Heart left ventricle (tissue), 16 donors: ENCODE measurements at places on chromosomes 2 and 18. TPM values are rescaled to one million over a fixed set of nuclear protein-coding genes. Genes with fewer than 3 reads are reported as not detected.

DNA sequence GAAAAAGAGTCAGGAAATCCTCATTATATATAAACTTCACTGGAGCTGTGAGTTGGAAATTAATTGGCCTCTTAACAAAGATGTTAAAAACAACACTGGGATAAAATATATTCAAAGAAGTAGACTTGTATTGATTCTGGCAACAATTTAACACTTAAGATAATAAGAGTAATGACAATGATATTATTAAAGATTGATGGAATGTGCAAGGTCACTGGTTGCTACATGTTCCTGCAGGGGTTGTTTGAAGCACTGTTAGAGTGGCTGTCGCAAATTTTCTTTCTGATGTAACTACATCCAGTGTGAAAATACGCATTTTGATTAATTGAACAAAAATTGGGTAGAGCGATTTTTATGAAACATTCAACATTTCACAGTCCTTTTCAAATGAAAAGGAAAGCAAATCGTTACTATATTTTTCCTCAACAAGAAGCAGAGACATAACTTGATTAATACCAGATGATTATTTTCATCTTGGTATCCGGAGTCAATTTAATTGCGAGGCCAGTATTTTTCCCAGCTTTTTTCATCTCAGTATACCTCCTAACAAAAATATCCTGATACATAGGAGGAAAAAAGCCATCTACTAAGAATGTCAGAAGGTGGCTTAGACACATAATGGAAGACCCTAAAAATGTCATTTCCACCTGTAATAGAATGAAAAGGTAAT is 6.1 kb downstream of the PTGR3 start:
- no peak for DNase-seq

GRCh38 chr18:64893349-64893748 is 744.5 kb upstream of the LINC00305 start:
- no peak for DNase-seq

GRCh38 chr2:128778843-128779242 is 460.2 kb upstream of the HS6ST1 start:
- DNase-seq = no peak

DNA sequence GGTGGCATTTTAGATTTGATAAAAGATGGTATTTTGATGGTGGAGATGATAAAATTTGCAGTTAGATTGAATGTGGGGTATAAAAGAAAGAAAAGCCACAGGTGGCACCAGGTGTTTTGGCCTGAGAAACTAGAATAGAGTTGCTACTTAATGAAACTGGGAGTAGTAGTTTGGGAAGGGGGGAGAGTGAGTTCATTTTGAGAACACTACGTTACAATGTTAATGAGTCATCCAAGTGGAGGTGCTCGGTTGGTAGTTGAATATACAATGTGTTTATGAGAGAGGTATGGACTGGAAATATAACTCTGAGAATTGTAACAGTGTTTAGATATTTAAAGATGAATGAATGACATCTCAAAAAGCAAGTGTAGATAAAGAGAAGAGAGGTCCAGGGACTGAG is 26.4 kb downstream of the EPG5 start:
- no peak for DNase-seq

DNA sequence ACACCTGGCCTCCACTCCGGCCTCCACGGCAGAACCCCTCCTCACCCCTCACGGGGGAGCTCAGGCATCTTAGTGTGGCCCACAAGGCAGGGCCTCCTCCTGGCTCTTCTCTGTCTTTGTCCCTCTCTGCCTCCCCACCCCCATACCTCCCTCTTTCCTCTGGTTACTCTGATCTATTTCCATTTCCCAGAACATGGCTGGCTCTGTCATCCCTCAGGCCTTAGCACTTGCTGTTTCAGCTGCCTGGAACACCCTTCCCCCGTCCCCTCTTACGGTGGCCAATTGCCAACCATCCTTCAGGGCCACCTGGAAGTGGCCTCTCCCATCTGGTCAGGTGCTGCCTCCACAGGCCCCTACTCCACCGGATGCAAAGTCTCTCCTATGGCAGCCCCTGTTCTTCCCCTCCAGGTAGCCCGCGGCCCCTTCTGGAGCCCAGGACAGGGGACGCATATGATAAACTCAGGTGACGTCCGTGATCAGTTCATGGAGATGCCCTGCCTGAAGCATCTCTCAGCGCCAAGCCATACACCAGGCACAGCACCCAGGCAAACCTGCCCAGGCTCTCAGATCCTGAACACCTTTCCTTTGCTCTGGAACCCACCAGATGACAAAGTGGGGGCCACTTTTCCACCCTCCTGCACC is 3.6 kb upstream of the ECEL1 start:
- DNase-seq = no peak

DNA sequence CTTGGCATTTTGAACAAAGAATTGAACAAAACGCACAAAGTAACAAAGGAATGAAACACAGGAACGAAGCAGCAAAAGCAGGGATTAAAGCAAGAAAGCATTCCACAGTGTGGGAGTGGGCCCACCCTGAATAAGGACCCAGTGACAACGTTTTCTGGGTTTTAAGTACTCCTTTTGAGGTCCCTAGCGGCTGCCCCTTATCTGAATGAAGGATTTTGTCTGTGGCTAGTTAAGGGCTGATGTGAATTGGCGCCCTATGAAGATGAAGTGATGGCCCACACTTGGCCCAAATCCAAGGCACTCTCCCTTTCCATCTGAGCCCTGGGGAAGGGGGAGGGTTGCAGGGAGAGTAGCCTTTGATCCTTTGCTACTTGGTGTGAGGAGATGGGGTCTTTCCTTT is 7.8 kb upstream of the CCDC141 start:
- no peak for DNase-seq

DNA sequence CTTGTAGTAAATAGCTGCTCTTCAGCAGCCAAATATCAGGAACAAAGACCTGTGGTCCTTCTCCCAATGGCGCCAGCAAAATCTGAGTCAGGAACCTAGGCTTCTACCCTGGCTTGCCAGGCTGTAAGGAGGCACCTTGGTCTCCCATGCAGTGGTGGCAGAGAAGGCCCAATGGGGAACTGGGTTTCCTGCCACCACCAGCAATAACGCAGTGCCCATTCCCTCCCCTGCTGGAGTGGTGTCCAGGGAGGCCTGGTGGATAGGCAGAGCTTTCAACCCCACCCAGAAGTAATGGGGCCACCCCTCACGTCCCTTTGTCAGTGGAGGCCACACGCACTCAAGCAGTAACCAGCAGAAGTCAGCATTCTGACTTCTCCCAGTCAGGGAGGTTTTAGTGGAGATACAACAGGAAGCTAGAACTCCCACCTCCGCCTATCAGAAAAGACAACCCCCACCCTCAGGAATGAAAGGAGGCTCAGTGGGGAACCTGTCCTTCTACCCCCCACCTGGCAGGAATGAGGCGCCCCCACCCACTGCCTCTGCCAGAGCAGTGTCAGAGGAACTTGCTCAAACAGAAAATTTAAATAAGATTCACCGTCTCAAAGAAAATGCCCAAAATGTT is 132.4 kb downstream of the COPS8 start:
- DNase-seq = no peak

GRCh38 chr2:137093116-137093515 is 327.8 kb downstream of the THSD7B start:
- DNase-seq = no peak

DNA sequence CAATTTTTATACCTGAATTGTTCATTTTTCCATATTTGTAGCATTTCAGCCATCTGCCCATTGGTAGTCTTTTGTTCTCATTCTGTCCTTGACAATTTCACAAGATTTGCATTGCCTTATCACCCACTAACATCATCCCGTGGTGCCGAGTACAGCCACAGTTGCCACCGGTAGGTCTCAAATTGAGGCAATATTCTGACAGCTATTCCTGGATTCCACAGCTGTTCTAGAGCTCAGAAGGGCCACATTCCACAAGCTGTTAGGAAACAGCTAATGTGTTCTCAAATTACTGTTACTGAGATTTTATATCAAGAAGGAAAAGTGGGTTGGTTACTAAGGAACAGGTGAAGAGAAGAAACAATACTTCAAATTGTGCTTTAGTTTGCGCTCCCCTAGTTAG is 178.8 kb downstream of the RPRM start:
- DNase-seq = no peak

- DNase-seq = no peak
Measured at GRCh38 chr2:159010340-159010739, 41.9 kb downstream of the TANC1 start.

GRCh38 chr2:181471783-181472182 is 14.6 kb downstream of the ITGA4 start:
- DNase-seq = no peak

- no peak for DNase-seq
Measured at GRCh38 chr2:148819019-148819585, 55.9 kb upstream of the KIF5C start.

- DNase-seq = no peak
Measured at GRCh38 chr2:241964133-241964532, 94.6 kb downstream of the RTP5 start.

GRCh38 chr18:32661486-32662299 is 111.1 kb downstream of the KLHL14 start:
- no peak for DNase-seq

DNA sequence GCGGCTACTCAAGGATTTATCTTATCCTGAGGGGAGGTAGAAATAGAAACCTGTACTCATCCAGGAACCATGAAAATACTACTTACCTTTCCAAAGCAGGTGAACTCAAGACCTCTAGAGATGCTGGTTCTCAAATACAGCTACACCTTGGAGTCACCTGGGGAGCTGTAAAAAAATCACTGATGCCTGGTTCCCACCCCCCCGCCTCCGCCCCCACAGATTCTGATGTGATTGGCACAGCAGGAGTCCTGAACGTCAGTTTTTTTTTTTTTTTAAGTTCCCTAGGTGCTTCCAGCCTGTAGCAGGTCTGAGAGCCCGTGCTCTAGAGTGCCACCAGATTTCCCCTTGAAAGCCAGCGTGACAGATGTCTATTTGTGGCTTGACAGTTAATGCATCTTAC is 113.6 kb downstream of the MRO start:
- no peak for DNase-seq

DNA sequence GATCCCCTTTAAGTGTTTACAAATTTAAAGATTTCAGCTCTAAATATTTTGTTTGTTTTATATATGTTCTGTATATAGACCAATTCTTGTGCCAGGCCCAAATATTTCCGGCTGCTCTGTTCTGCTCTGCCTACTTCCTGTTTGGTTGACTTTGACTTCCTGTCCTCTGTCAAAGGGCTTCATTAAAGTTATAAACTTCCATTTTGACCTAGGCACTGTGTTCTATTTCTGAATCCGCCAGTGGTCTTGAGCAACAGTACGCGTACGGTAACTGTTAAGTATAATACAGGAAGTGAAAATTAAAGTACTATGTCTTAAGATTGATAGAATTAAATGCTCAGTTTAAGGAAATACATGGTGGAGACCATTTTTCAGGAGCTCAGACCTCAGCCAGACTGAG is 13.5 kb upstream of the REL start:
- DNase-seq = no peak

DNA sequence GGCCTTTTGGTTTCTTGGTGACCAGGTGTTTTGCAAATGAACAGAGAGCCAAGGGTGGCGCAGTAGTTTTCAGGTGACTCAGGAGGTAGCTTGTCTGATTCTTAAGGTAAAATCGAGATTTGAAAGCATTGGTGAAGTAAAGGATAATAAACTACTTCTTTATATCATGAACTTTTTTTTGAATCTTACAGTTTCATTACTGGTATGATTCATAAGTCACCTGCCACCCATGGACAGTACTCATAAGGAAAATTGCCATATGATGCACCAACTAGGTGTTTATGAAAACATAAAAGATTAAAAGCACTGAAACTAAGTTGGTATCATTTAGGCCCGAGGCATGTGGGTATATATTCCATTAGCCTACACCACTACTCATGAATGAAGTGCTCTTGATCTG is 84.1 kb upstream of the MGAT5 start:
- DNase-seq = no peak

DNA sequence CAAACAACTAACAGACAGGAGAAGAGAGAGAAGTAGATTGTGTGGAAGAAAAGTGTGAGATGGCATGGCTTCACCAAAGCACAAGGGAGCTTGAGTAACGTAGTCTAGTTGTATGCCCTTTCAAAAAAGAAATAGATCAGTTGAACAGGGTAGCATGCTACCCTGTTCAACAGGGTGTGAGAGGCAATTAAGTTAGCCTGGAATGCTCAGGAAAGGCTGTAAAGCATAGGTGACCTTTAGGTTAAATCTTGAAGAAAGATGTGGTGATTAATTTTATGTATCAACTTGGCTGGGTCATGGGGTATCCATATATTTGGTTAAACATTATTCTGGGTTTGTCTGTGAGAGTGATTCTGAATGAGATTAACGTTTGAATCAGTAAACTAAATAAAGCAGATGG is 61.8 kb upstream of the ZC3H15 start:
- no peak for DNase-seq

DNA sequence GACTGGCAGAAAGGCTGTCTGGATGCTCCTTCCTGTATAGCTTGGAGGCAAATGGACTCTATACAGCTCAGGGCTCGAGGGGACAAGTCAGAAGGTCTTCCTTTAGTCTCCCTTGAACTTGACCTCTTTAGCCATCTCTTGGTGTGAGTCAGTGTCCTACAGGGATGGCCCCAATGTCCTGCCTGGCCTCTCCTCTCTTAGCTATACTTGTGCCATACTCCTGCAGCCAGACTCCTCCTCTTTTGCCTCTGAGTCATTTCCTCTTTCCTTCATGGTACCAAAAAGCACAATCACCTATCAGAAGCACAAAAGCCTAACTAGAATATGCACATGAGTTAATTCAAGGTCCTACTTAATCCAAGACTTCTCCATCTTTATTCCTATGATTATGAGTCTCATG is 112.7 kb downstream of the XRCC5 start:
- DNase-seq = no peak

DNA sequence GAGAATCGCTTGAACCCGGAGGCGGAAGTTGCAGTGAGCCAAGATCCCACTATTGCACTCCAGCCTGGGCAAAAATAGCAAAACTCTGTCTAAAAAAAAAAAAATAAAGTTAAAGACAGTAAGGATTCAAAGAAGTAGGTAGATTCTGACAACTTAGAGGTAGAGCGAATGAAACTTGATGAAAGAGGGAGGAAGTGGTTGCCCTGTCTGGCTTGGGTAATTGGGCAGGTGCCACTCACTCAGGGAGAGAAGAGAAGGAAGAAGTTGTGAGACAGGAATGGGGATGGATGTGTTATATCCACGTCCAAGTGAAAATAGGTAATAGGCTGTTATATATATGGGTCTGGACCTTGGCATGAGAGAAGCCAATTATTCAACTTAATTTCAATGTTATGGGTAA is 26.3 kb downstream of the NDC80 start:
- no peak for DNase-seq

DNA sequence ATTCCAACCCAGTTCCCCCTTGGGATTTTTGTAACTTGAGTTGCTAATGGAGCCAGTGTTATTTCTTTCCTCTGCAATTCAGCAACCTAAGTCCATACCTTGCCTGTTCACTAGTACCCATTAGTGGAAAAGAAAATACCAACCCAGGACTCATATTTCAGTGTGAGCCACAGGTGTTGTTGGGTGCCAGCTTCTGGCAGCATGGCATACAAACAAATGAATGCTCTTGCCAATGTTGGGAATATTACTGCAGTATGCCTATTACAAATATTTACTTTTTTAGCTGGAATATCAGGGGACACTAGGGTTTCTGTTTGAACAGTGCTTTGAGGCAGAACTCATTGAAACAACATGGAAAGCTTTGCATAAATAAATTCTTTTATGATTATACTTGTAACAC is 130.2 kb downstream of the NCKAP5 start:
- DNase-seq = no peak

AQP4 gene
- 9.2 TPM for total RNA-seq

ACMSD gene
- total RNA-seq = not detected

NPPC gene
- total RNA-seq = 0.42 TPM

NEMP2 gene
- total RNA-seq = 4.2 TPM

NOSTRIN gene
- 10.1 TPM for total RNA-seq

NT5DC4 gene
- not detected for total RNA-seq

SIX3 gene
- total RNA-seq = not detected

C2orf81 gene
- 0.83 TPM for total RNA-seq

SLC5A6 gene
- 16.7 TPM for total RNA-seq

EML6 gene
- 0.08 TPM for total RNA-seq
